ENCODE measurements at places on chromosomes 13 and 19. TPM values are rescaled to one million over a fixed set of nuclear protein-coding genes. Genes with fewer than 3 reads are reported as not detected.

GRCh38 chr13:48404952-48405351 lies 8.0 kb downstream of the LPAR6 start:
- H3K27ac ChIP-seq, result no peak overlapping the region
- no peak for DNase-seq
- H3K27me3 ChIP-seq, result no peaks in the 10 kb centered on the region
- H3K36me3 ChIP-seq, result no peaks in the 10 kb centered on the region
- no peak overlapping the region for H3K4me3 ChIP-seq
- no peaks in the 10 kb centered on the region for H3K4me1 ChIP-seq

GRCh38 chr13:40254394-40254793 lies 412.0 kb downstream of the FOXO1 start:
- H3K4me1 ChIP-seq, result no peaks in the 10 kb centered on the region
- no peak overlapping the region for H3K27ac ChIP-seq
- no peak for DNase-seq
- H3K4me3 ChIP-seq, result no peak overlapping the region
- no peaks in the 10 kb centered on the region for H3K36me3 ChIP-seq
- H3K27me3 ChIP-seq, result no peaks in the 10 kb centered on the region

- no peaks in the 10 kb centered on the region for H3K36me3 ChIP-seq
- no peaks in the 10 kb centered on the region for H3K4me1 ChIP-seq
- H3K27me3 ChIP-seq, result no peaks in the 10 kb centered on the region
Observed at GRCh38 chr13:110981379-110981778, 66.5 kb upstream of the ANKRD10 start.

- no peaks in the 10 kb centered on the region for H3K36me3 ChIP-seq
- DNase-seq, result no peak
- H3K4me1 ChIP-seq, result no peaks in the 10 kb centered on the region
- peak overlapping the region; percentile 60 for H3K4me3 ChIP-seq
Observed at GRCh38 chr19:45485305-45486077, 11.4 kb downstream of the RTN2 start.

GRCh38 chr13:101661839-101662238 lies 209.4 kb downstream of the ITGBL1 start:
- H3K27me3 ChIP-seq, result no peaks in the 10 kb centered on the region
- H3K27ac ChIP-seq, result no peak overlapping the region
- no peaks in the 10 kb centered on the region for H3K4me1 ChIP-seq
- H3K4me3 ChIP-seq, result no peak overlapping the region
- H3K36me3 ChIP-seq, result no peaks in the 10 kb centered on the region

- no peaks in the 10 kb centered on the region for H3K36me3 ChIP-seq
- no peak overlapping the region for H3K27ac ChIP-seq
- no peak for DNase-seq
- H3K27me3 ChIP-seq, result no peaks in the 10 kb centered on the region
- no peaks in the 10 kb centered on the region for H3K4me1 ChIP-seq
Observed at GRCh38 chr19:8416796-8417195, 3.7 kb downstream of the MARCHF2 start.

ZNF443 gene
- polyA plus RNA-seq, result 1.4 TPM

NAPSA gene
- polyA plus RNA-seq, result 0.93 TPM

CD37 gene
- polyA plus RNA-seq, result not detected

IFI30 gene
- 62.4 TPM for polyA plus RNA-seq

CPAMD8 gene
- 11.2 TPM for polyA plus RNA-seq

All from H1 (cell line).